ENCODE measurements at places on chromosomes 6 and 20. TPM values are rescaled to one million over a fixed set of nuclear protein-coding genes. Genes with fewer than 3 reads are reported as not detected.

MLIP gene
- total RNA-seq = not detected

RFX6 gene
- not detected for total RNA-seq

SAMD5 gene
- 1.3 TPM for total RNA-seq

YIPF3 gene
- 100 TPM for total RNA-seq
